ENCODE measurements at places on chromosomes 3 and 15.

DNA sequence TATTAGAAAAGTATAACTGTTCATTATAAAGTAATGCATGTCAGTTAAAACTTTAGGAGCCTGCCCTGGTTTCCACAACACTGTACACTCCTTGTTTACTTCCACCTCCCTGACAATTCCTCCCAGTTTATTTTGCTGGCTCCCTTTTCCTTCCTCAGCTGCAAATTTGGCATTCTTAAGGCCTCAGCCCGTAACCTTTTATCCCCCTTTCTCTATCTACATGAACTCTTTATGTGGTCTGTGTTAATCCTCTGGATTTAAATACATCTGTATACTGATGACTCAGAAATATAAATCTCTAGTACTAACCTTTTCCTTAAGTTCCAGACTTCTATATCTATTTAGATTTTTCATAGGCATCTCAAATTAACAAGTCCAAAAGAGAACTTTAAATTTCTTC lies 143.6 kb downstream of the OTOL1 start:
- DNase-seq: no peak

DNA sequence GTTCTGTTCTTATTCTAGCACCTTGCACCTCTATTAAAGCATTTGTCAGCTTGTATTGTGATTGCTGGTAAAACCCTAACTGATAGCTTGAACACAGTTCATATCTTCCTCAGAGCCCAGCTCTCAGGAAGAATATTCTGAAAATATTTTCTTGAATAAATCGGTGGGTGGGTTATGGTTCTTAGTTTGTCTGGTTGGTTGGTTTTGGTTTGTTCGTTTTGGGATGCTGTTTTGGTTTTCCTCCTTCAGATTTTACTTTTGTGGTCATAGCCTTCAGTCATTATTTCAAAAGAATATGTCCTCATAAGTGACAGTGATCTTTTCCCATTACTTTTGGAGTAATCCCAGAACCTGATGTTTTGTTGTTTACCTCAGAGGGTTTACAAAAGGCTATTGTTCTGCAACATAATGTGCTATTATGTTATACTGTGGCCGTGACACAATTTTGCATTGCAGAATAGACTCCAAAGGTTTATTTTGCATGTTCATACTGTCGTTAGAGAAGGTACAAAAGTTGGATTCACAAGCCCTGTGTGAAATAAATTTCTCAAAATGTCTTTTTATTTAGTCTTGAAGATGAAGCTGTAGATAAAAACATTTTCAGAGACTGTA lies 2.7 kb upstream of the TMEM87A start:
- no peak for DNase-seq

DNA sequence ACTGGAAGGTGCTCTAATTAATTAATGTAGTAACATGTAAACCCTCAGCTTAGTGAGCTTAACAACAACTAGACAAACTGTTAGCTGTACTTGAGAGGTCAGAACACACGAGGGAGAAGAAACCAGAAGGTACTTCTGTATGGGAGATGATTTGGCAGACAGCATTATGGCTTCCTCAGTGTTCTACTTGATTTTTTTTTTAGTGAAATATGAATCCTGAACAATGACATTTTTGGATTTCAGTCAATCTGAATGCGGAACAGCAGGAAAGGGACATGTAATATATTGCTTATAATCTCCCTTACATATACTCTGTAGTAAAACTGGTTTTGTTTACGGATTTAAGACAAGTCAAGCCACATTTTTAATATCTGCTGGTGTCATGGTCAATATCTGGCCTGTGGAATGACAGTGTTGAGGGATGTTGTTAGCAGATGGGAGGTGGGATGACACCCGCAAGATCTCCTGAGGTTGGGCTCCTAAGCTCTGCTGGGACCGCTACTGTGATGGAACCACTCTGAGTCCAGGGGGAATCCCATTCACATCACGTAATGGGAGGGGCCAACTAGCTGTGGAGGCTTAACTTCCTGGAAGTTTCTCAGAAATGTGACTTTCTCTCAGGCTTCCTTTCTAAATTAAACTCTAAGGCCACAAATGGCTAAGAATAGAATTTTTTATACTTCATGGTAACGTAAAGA lies 18.7 kb downstream of the TNFAIP8L3 start:
- DNase-seq: no peak

GRCh38 chr3:97958396-97958795 lies 13.8 kb downstream of the RIOX2 start:
- DNase-seq: peak; percentile 27

GRCh38 chr3:196378146-196378841 lies 40.1 kb upstream of the TM4SF19 start:
- no peak for DNase-seq

- DNase-seq: no peak
These were observed 1.9 kb downstream of the GOLIM4 start for GRCh38 chr3:168093790-168094189.

GRCh38 chr15:68304589-68305337 lies 27.2 kb downstream of the FEM1B start:
- DNase-seq: peak; percentile 0

DNA sequence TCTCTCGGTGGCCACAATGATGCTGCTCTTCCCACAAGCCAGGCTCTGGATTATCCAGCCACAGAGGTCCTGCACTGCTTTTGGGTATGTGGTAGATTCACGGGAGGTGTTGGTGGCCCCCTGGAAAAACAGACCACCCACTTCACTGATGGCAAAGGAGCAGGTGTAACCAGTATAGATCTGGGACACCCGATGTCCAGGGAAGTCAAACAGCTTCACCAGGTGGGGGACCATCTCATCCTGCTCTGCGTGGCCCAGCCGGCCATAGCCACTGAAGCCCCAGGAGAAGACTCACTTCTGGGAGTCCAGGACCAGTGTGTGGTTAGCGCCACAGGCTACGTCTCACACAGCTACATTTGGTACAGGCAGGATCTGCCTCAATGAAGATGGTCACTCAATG lies 62.6 kb downstream of the CHCHD6 start:
- DNase-seq: no peak

GRCh38 chr3:4995500-4996053 lies 16.3 kb downstream of the BHLHE40 start:
- no peak for DNase-seq

GRCh38 chr3:28745436-28745835 lies 396.8 kb upstream of the AZI2 start:
- DNase-seq: no peak

DNA sequence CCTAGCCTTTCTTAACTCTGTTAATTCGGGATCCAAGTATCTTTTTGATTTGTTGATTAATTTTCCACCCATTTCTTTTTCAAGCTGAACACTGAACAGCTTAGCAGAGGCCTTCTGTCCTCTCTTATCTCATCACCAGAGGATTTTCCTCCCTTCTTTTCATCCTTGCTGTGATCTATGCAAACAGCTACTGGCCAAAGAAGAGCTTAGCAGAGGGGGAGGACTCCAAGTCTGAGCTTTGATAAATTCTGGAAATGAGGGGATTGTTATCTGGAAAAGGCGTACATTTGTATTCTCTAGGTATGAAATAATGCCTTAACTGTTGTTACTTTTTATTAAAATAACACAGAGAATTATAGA lies 13.4 kb downstream of the DZIP3 start:
- no peak for DNase-seq

DNA sequence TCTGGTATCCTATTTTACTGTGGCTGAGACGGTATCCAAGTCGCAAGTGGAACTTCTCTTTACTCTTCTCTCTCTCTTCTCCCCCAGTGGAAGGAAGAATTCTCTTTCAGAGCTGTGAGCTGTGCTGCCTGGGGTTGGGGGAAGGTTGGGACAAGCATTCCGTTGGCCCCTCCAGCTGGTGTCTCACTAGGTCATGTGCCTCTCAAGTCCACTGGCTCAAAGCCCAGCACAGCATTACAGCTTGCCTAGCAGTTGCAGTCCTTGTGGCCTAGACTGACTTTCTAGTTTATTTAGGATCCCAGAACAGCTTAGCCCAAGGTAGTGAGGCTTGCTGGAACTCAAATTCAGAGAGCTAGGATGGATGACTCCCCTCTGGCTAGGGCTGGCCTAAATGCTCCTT lies 76.1 kb upstream of the SPATA16 start:
- DNase-seq: no peak

DNA sequence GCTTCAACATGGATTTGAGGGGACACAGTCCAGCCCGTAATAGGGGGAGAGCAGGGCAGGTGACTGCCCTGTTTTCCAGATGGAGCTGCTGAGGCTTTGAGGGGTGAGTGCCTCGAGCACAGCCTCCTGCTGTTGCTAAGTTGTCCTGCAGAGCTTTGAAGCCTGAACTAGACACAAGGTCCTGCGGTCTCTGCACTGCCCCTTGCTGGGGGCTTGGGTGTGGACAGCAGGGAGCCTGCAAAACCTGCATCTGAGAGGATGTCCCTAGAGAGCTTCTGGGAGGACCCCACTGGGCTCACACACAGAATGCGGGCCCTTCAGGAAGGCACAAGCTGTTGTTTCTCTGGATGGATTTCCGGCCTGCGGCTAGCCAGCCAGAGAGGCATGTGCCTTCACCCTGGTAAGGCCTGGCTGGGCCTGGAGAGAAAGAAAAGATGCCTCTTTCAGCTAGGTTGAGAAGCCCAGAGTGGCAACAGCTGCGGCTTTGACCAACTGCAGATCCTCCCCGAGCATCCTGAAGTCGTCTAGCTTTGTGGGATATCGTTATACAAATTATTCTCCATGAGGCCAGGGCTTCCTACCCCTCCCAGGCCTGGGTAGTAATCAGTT lies 226.2 kb downstream of the SLCO3A1 start:
- DNase-seq: no peak

DNA sequence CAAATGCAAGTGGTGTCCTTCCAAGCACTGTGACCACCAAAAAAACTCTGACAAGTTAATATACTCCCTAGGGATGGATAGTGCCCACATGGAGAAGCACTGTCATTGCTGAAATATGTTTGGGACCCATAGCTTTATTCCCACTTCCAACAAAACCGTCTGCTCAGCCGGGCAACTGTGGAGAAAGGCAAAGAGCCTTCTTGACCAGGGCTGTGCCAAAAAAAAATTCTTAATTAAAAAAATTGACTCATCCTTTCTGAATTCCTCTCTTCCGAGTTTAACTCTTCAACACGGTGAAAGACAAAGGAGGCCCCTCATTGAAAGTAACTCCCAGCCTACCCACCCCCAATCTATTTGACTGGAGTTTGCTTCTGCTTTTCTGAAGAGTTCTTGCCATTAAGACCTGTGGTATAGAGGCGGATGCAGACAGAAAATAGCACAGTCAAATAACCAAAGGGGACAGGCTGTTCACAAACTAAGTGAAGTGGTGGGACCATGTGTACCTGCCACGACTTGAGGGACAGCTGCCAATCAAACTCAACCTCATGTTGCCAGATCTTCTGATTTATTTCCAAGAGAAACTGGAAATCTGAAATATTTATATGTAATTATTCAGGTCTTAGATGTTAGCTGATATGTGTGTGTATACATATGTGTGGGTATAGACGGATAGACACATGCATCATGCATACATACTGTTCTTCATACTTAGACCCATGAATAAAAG lies 135.4 kb upstream of the PFN2 start:
- no peak for DNase-seq

DNA sequence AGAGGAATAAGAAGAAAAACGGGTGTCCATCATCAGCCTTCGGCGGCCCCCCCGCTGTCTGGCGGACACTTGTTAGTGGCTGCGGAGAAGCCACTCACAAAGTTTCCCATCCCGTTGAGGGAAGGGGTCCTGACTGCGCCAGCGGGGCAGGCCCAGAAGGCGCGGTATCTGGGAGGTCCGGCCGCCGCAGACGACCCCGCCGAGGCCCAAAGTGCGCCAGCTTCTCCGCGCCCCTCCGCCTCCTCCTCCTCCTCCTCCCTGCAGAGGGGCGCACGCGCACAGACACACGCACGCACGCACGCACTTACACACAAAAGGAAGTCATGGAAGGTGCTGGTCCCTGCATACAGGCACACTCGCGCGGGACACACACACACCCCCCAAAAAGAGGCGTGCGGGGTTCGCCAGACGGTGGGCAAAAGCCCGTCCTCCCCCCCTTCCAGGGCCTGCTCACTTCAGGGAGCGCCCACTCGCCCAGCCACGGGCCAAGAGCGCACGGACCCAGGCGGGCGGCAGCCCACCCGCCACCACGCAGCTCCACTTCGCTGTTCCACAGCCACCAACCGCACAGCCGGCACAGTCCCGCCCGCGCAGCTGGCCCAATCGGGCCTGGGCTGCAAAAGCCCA lies 18.0 kb downstream of the ZNF148 start:
- DNase-seq: peak; percentile 58

DNA sequence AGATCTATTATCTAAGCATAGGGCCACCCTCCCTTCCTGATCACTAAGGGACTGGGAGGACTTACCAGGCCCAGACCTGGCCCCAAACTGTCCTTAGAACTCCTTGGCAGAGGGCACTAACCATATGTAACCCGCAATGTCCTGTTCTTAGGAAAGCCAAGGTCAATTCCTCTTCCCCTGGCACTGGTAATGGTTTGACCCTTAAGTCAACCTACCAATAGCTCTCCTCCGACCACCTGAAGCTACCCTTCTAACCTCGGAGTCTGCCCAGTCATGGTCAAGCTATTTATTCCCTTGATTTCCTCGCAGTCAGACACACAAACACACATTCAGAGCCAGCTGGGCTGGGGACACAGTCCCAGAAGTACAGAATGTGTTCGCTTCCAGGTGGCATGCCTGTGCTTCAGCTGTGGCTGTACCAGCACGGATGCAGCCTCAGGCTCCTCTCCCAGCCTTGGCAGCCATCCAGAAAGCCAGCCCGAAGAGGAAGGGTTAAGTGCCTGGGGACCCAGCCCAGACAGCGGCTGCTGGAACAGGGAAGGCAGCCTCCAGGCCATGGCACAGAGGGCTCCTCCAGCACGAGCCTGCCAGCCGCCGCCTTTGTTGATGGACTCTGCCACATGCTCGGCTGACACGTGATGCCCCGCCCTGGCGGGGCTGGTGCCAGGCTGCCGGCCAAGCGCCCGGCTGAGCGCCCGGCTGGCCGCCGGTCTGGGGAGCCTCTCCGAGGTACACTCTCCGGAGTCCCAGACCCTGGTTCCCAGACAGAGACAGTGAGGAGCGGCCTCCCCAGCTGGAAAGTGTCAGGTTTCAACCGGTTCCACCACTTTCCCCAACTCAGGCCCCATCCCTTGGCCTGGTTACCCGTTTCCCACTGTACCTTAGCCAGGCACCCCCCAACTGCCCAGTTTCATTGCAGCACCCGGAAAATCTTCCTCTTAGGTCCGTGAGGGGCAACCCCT lies 5.5 kb downstream of the BMF start:
- DNase-seq: peak; percentile 73

- DNase-seq: no peak
These were observed 577.8 kb downstream of the PYDC2 start for GRCh38 chr3:192038726-192039125.

- DNase-seq: no peak
These were observed 8.2 kb downstream of the NDUFB4 start for GRCh38 chr3:120604382-120604781.

- no peak for DNase-seq
These were observed 78.2 kb upstream of the SOX2 start for GRCh38 chr3:181633556-181633955.

- no peak for DNase-seq
These were observed 23.8 kb upstream of the PSMD6 start for GRCh38 chr3:64046996-64047594.

DNA sequence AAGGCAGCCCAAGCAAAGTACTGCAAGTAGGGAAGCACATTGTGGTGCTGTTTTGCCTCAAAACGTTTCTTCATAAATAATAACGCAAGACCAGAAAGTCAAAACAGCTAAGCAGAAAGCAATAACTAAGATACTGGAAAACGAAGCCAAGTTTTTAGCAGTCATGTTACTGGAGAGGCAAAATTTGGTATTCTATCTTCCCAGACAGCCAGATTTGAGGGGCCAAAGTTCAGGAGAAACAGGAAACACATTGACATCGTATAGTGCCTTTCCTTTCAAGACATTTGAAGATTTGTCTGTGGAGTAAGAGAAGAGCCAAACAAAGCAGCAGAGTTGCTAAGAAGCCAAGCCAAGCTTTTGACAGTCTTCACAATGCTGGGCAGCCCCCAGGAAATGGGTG lies 843.6 kb upstream of the NECTIN3 start:
- no peak for DNase-seq

- DNase-seq: peak; percentile 57
These were observed 52.7 kb downstream of the VGLL4 start for GRCh38 chr3:11591002-11591355.
